ENCODE measurements at places on chromosomes 1 and 21.

DNA sequence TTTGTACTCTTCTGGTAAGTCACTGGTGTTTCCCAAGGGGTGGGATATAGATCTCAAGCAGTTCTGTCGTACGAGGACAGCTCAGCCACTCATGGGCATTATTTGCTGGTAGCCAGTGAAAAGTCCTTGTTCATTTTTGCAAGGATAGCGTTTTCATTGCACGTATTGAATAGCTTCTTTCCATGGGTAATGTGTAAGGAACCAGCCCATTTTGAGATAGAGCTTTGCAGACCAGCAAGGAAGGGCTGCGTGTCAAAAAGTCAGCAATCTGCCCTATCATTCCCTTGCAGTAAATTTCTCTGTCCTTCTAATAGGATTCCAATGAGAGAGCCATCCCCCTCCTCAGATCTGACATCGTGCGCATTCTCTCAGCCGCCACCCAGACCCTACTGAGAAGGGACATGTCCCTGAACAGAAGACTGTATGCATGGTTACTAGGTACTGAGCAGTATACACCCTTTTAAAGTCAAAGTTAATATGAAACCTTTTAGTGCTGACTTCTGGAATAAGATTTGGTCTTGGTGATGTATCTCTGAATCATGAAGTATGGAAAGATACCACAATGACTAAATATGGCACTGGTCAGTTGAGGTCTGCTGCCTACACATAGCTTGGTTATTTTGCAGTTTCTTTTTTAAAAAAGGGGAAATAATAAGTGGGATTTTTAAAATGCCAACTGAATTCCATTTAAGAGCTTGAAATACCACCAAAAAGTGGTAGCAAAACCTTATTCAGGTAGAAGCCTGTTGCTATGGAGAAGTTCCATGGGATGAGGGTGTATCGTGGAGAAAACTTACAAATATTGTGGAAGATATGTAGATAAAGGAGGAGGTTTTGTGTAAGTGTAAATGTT, 55.3 kb downstream of the DOP1B start:
- peak; percentile 57 for DNase-seq

- DNase-seq: no peak
Measured at GRCh38 chr1:204043680-204044079, 29.2 kb upstream of the SOX13 start.

GRCh38 chr1:77222496-77222895, 3.3 kb upstream of the PIGK start:
- DNase-seq: no peak

DNA sequence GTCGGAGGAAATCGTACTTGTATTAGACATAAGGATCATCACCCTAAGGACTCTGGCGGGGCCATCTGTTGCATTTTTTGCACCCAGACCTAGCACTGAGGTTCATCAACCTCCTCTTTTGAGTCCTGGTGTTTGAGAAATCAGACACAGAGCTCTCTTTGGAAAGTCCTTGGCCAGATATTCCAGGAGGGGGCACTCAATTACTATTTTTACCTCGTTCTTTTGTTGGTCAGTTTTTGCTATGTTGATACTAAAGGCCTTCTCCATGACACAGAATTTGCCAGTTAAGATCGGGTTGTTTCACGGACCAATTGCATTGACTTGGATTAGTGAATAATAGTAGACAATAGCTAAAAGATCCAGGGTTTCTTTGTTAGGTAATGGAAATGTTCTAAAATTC, 711.2 kb downstream of the KCNT2 start:
- DNase-seq: no peak

- no peak for DNase-seq
Measured at GRCh38 chr1:210692796-210693195, 364.1 kb downstream of the HHAT start.

GRCh38 chr1:182484531-182485257, 34.7 kb downstream of the RGSL1 start:
- no peak for DNase-seq

- no peak for DNase-seq
Measured at GRCh38 chr21:33969581-33969980, 54.0 kb upstream of the ATP5PO start.
